ENCODE measurements at places on chromosomes 4 and X.

DNA sequence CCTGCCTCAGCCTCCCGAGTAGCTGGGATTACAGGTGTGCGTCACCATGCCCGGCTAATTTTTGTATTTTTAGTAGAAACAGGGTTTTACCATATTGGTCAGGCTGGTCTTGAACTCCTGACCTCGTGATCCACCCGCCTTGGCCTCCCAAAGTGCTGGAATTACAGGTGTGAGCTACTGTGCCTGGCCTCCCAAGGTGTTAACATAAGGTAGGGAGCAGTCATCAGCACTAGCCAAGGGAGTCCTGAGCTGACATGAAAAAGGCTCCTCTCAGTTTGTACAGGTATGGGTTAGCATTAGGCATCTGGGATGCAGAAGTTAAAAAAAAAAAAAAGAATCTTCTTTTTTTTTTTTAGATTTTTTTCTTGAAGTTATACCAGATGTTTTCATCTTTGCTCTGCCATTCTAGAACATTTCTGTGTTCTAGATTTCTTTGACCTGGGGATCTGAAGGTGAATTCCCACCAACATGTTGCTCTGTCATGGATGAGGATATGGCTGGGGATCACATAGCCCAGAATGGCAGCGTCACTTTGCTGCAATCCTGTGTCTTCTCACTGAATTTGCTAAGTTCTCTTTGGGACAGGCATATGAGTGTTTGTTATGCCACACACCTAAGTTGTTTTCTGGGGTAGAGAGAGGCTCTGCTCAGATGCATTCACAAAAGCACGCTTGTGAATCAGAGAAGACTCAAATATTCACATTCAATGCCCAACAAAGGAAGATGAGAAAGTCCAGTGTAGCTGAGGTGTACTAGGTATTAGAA, 24.4 kb upstream of the PLA2G12A start:
- DNase-seq: no peak

- DNase-seq: no peak
Measured at GRCh38 chr4:75344915-75345314, 169.3 kb downstream of the RCHY1 start.

DNA sequence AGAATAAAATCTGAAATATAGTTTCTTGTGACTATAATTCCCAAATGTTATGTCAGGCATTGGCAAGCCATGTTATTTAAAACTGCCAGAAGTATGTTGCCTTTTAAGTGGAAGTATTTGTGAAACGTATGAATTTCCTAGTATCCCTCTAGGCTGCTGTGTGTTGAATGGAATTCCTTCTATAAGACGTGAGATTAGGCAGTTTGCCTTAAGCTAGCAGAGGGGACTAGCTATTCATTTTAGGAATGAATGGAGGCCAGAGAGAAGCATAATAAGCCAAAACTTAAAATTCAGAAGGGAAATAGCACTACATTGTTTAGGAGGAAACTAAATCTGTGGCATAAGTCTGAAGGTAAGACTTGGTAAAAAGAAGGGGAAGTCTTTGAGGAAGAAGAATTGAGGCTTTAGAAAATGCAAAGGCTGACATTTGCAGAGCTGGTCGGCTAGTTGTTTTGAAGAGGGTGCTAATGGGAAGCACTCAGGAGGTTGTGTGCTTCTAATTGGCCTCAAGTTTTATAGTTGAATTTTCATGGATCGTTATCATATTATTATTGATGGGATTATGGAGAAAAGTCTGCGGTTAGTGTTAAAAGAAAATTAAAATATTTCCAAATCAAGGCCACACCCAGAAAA, 57.1 kb downstream of the TMEM131L start:
- DNase-seq: no peak

GRCh38 chrX:13590207-13590606, 20.8 kb downstream of the EGFL6 start:
- no peak for DNase-seq

DNA sequence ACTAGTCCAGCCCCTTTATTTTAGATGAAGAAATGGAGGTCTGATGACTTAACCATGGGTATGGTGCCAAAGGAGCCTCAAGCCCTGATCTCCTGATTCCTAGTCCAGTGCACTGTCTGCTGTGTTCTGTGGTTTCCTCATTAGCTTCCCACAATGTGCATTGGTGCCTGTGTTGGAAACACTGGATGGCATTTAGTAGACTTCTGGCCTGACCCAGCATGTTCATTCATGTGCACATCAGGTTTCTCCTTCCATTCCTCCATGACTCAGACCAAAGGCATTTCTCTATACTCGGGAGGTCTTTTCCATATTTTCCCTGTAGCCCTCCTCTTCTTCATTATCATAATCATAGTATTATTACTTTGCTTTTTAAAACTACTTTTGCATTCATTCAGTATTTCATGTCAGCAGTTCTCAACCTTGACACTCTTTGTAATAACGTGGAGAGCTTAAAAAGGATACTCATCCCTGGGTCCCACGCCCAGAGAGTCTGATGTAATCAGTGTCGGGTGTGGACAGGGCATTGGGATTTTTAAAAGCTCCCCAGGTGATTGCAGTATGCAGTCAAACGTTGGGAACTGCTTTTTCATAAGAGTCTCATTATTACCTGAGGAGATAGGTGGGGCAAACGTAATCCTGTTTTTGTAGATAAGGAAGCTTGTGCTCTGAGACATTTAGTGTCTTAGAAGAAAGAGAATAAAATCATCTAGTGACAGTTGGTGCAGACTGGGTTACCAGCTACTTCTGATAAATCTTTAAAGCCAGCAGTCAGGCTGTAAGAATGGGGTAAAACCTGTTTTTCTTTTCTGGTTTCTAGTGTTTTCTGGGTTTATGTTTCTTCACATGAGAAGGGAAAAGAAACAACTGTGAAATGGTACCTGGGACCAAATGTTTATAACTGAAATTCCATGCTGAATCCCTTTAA, 40.9 kb upstream of the XK start:
- no peak for DNase-seq

GRCh38 chrX:153516073-153516472, 1.4 kb upstream of the ATP2B3 start:
- DNase-seq: no peak

GRCh38 chrX:142977128-142977914, 48.4 kb upstream of the SPANXN4 start:
- DNase-seq: no peak

DNA sequence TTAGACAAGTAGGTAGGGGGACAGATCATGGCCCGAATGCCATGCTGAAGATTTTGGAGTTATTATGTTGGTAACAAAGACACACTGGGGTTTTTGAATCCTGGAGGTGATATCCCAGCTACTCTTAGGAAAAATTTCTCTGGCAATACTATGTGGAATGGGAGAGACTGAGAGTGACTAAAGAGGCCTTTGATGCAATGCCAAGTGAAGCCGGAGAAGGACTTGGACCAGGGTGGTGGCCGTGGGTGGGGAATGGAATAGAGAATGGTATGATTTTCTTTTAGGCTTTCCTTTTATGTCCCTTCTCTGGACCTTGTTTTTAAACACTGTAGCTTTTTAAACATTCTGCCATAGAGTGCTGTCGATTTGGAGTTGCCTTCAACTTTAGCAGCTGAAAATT, 141.6 kb downstream of the DCLK2 start:
- no peak for DNase-seq

- no peak for DNase-seq
Measured at GRCh38 chrX:867502-867901, 236.9 kb downstream of the SHOX start.

- DNase-seq: peak; percentile 72
Measured at GRCh38 chr4:2535376-2536192, 863 bp upstream of the FAM193A start.

DNA sequence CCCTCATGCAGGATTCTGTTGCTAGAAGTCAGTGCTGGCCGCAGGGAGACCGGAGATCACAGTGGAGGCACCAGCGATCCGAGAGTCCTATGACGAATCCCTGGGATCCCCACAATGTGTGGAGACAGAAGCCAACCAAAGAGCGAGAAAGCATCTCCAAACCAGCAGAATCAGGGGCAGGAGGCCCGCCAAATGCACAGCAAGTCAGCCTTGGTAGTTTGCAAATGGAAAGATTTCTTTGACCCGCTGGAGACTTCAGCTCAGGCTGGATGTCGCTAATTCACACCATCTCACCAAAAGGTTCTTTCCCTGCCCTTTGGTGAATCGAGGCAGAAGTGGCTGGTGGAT, 505 bp upstream of the PKD2 start:
- DNase-seq: no peak

GRCh38 chrX:50996930-50997329, 86.4 kb downstream of the BMP15 start:
- no peak for DNase-seq

DNA sequence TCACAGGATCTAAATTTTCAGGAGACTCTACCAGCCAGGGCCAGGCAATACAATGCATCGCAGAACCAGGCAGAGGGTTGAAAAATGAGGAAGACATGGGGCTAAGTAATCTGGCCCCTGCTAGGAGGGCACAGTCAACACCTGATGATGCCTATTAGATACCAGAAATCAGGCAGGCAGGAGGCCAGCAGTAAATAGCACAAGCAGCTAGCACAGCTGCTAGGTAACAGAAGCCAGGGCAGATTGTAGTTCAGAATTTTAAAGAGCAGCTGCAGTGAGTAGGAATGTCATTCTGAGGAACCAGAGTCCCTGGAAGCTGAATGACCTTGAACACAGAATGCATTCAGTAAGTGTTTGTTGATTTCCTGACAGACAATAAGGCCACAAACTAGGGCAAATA, 38.8 kb upstream of the TRPC5OS start:
- DNase-seq: no peak

- no peak for DNase-seq
Measured at GRCh38 chr4:105714071-105714521, 5.5 kb downstream of the GSTCD start.

- DNase-seq: no peak
Measured at GRCh38 chr4:40122941-40123340, 66.3 kb downstream of the N4BP2 start.

DNA sequence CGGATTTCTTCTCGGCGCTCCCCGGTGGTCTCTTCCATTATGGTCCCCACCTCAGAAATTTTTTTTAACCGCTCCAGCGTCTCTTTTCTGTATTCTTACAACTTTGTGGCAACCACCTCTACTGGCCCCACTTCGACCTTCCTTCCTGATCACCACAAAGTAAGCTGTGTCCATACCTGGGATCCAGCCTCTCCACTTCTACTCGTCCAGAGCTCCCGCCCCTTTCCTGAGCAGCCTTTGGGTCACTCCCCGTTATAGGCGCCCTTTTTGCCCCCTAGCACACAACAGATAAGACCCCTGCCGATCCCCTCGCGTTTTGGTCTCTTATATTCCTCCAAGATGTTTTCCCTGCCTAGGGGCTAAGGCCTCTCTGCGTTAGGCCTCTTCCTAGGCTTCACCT, 557 bp downstream of the PIGG start:
- no peak for DNase-seq

- DNase-seq: no peak
Measured at GRCh38 chrX:96394598-96394997, 290.0 kb upstream of the DIAPH2 start.

DNA sequence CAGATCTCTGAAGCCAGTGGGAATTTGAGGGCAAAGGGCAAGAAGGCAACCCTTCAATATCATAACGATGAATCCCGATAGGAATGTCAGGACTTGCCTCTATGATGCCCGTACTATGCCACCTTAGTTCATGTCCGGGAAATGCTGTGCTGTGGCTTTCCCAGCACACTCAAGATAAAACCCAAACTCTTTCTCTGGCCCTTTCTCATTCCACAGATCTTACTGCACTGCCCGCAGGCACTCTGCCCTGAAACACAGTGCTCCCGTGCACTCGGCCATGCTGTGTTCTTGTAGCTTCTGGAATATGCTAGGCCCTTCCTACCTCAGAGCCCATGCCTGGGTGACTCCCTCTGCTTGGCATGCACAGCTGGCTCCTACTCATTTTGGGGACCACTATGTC, 26.3 kb downstream of the SORCS2 start:
- no peak for DNase-seq

DNA sequence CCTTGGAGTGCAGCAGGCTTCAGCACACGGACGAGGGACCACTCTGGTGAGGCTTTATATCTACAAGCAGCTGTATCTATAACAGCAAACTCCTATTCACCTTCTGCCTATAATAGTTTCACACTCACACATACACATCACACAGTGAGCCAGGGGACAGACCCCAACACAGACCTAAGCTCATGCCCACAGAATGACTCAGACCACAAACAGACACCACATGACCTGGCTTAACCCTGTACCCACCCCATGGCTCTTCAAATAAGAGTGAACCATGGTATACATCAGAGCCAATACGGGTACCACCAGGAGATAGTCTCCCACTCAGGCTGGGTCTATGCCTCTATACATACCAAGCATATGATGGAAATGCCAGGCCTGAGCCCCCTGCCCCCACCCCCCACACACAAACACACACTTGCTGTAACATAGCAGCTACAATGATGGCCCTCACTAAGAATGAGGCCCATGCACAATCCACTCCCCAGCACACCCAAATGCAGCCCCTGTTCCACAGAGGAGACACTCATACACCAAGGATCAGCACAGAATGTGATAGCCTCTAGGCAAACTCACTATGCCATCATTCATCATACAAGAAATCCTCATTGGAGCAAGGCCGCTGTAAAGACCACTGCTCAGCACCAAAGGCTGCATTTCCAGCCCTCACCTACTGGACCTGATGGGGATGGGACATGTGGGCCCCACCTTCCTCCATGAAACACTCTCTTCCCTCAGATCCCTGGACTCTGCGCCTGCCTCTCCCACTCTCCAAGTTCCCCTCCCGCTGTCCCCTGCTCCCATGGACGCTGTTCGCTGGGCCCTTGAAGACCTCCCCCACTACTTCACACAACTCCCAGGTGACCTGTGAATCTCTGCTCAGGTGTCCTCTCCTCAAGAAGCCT, 62.1 kb upstream of the XIAP start:
- DNase-seq: peak; percentile 4

- no peak for DNase-seq
Measured at GRCh38 chr4:4735136-4735750, 124.2 kb upstream of the MSX1 start.

DNA sequence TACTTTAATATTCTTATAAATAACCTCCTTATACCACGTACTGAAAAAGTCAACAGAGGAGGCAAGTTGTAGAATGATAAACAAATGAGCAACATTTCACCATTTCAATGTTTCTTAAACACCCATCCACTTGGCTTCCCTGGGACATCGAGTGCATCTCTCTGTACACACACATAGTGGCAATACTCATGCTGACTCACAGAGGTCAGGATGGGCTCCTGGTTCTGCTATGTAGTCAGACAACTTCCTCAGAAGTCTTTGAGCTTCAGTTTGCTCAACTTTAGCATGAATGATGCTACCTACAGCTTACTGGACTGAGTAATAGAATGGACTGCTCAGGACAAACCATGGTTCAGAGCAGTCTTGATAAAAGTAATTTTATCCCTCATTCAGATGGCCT, 56.9 kb downstream of the MAD2L1 start:
- DNase-seq: no peak

DNA sequence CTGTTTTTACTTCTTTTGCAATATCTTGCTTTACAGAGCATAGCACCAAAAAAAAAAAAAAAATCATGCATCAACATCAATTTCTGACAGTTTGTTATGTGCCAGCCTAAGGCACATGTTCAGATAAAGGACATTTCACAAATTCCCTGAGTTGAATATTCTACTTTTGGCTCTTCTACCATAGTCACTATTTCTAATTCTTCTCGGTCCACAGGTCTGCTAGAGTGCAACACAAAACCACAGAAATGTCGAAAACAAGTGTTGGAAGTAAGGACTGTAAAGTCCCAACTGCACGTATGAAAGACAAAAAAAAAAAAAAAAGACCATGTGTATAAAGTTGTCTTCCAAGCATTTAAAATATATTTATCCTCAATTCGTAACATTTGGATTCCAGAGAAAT, 494.2 kb upstream of the INTU start:
- DNase-seq: no peak

Data from activated naive CD8-positive, alpha-beta T cell treated with anti-CD3 and anti-CD28 coated beads for 36 hours (primary cell).